Activated T-helper 1 cell treated with anti-CD3 and anti-CD28 coated beads, Interleukin-2, amount 50 U/mL, for 16 hours (primary cell): ENCODE measurements at places on chromosomes 5 and 9.

DNA sequence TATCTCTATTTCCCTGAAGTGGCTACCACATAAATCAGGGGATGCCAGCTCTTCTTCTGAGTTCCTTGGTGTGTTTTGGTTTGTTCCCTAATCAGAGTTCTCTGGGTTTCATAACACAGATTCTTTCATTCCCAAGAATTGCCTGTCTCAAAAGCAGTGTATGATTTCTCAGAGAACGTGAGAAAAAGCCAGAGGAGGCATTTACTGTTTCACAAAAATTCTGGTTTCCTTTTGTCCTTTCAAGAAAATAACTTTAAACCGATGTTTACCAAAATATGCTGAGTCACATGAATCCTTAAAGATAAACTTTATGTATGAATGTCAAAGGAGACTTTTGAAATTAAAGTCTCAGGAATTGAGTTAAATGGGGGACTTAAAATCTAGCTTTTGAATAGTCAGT lies 314.3 kb downstream of the EBF1 start:
- no peak for DNase-seq

DNA sequence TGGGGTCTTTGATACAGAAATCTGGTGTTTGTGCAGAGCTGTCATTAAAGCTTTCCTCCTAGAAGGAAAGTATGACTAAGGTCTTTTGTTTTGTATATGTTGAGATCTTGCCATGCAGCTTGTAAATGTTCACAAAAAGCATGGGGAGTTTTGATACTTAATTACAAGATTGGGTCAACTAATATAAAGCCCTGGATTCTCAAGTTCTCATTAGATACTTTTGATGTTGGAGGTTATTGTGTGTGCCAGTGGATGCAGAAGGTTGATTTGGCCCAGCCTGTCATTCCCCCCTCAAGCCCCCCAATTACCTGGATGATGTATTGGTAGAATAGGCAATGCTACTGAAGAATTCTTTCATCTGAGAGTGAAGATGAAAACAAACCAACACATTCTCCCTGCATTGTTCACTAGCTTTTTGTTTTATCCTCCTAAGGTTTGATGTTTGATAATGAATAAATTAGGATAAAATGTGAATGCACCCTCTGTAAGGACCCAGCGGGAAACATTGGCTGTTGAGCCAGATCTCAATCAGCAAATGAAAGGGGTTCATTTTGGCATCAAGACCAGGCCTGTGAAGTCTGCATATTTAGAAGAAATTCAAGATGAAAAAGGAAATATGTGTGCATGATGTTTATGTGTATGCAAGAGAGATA lies 61.9 kb upstream of the ADAMTS19 start:
- DNase-seq: no peak

DNA sequence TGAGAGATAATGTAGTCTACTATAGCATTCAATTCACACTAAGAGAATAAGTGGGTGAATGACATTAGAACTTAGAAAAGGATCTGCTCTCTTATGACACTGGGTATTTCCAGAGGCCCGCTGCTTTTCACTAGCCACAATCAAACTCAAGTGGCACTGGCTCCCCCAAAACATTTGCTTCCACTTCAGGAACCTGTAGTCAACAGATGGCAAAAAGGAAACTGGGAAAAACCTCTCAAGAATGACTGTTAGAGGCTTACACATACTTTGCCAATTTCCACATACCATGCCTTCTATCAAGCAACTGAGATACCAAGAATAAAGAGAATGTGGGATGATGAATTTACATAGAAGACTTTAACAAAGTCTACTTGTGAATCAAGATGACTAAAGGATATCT lies 11.2 kb downstream of the POC5 start:
- DNase-seq: no peak

- no peak for DNase-seq
Measured at GRCh38 chr9:134653259-134654009, 11.8 kb downstream of the COL5A1 start.

DNA sequence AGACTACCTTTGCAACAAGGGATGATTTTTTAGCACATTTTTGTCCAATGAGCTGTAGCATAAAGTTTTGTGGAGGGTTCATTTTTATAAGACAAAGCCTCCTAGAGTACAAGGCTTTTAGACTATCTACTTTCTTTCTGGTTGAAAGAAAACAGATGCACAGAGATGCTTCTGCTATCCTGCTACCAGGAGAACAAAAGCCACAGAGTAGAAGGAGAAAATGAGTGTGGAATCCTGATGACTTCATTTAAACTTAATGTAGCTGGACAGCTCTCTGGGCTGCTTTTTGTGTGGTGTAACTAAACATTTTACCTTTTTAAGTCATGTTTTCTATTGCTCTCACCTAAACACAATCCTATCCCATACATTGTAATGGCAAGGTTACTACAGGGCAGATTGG lies 1009.4 kb downstream of the TLE1 start:
- no peak for DNase-seq

DNA sequence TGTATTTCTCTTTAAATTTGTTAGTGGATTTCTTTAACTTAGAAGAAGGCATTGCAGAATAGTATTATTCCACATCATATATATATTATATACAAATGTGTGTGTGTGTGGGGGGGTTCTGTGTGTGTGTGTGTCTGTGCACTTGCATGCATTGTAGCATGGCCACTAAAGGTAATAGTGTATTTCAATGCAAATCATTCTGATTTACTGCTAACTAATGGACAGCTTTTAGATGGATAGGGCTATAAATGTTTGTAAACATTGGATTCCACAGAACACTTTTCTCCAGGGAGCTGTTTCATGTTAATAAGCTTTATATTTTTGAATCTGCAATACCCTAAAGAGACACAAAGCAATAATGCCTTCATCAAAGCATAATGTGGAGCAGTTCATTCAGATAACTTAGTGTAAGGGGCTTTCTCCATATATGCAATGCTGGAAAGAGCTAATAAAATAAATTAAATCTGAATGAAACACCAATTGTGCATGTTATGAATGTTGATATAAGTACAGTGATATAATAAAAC lies 496.7 kb upstream of the CDH9 start:
- no peak for DNase-seq

GRCh38 chr5:61344187-61344944 lies 12.3 kb downstream of the ZSWIM6 start:
- DNase-seq: no peak

GRCh38 chr5:180593446-180594206 lies 2.3 kb upstream of the SCGB3A1 start:
- DNase-seq: no peak

- no peak for DNase-seq
Measured at GRCh38 chr5:160289721-160290120, 22.6 kb downstream of the CCNJL start.

DNA sequence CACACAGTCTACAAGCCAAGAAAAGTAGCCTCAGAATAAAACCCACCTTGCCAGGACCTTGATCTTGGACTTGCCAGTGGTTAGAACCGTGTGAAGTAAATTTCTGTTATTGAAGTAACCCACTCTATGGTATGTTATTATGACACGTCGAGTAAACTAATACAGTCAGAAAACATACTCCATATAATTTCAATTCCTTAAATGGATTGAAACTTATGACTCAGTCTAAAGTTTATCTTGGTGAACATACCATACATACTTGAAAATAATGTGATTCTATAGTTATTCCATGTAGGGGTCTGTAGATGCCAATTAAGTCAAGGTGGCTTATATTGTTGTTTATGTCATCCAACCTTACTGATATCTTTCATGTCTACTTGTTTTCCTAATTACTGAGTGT lies 950.7 kb downstream of the TLE4 start:
- DNase-seq: no peak

DNA sequence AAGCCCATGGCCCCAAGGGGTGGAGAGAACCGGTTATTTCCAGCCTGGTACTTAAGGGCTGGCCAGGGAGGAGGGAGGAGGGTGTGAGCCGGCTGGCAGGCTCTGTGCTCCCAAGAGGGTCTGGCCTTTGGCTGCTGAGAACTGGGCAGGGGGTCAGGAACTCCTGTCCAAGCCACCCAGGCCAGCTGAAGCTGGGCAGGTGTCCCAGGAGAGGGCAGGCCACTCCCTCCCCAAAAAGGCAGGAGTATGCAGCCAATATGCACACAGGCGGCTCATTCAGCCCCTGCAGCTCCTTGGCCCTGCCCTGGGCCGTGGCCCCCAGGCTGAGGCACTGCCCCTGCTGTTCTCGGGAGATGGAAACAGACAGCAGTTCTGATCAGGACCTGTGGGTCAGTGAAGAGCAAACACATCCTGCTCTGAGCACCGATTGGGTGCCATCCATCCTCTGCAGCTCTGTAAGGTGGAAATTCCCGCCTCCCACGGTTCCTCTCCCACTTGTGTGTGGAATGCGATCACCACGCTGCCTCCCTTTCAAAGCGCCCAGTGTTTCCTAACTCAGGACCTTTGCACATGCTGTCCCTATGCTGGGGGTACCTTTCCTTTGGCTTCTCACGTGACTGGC lies 17.1 kb upstream of the KIF12 start:
- DNase-seq: no peak

- DNase-seq: no peak
Measured at GRCh38 chr9:84953252-84953773, 283.8 kb downstream of the NTRK2 start.

- no peak for DNase-seq
Measured at GRCh38 chr5:67028941-67029340, 167.7 kb downstream of the CD180 start.

DNA sequence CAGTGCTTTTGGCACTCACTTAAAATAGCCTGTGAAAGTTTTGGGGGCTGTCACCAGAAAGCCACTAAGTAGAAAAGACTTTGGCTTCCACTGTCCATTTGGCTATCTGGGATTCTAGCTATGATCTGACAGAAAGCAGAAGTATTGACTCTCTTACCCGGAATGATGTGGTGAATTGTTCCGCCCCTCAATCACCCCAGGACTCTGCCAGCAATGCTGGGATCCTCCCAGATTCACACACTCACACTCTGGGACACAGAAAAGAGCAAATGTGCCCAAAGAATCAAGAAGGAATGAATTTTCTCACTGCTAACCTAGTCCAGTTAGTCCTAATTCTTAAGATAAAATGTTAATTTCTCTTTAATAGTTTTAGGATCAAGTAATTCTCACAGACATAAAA lies 576.9 kb downstream of the BNC2 start:
- no peak for DNase-seq

- no peak for DNase-seq
Measured at GRCh38 chr5:159451197-159452052, 121.1 kb upstream of the IL12B start.
